Airway epithelial cell (primary cell): ENCODE measurements at places on chromosomes 4 and X. TPM values are rescaled to one million over a fixed set of nuclear protein-coding genes. Genes with fewer than 3 reads are reported as not detected.

The ARR3 gene
- not detected in 2 replicates for total RNA-seq

The CT45A3 gene
- total RNA-seq, result not detected in 2 replicates

The ARHGAP24 gene
- total RNA-seq, result 3.4 and 3.9 TPM in 2 replicates

The MAGEB10 gene
- not detected in 2 replicates for total RNA-seq

The STK26 gene
- 36.5 and 45.1 TPM in 2 replicates for total RNA-seq

The MAGEB5 gene
- not detected in 2 replicates for total RNA-seq
